ENCODE measurements at places on chromosomes 7 and 10.
A peak's percentile ranks its signal among the peaks of the same experiment; 100 is the strongest.

DNA sequence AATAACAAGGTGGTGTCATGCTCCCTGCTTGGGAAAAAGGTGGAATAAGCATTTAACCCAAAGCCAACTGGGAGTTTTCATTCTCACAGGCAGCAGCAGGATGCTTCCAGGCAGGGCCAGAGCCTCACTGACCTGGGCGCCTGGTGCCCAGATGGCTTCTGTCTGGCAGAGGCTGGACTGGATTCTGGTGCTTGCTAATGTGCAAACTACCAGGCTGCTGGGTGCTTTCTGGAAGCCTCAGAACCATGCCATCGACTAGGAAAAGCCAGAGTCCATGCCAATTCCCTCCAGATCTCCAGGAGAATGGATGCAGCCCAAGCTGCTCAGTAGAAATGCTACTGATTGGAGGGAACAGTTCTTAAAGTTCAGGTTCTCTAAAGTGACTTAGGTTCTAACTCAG lies 36.2 kb downstream of the VIPR2 start:
- DNase-seq: no peak

DNA sequence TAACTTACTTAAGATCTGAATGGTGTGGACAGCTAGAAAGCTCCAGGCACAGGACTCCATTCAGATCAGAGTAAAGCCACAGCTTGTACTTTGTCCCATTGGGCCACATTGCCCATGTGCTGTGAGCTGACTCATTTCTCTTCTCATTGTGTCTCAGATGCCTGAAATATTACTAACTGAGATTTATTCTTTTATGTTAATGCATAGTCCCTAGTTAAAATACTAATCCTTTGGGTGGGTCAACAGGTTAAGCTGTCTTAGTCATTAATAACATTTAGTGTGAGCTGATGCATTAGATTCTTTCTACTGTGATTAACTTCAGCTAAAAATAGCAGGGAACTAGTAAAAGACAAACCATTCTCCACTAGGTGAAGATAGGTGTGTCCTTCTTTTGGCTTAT lies 104.7 kb upstream of the ARMC3 start:
- DNase-seq: no peak

DNA sequence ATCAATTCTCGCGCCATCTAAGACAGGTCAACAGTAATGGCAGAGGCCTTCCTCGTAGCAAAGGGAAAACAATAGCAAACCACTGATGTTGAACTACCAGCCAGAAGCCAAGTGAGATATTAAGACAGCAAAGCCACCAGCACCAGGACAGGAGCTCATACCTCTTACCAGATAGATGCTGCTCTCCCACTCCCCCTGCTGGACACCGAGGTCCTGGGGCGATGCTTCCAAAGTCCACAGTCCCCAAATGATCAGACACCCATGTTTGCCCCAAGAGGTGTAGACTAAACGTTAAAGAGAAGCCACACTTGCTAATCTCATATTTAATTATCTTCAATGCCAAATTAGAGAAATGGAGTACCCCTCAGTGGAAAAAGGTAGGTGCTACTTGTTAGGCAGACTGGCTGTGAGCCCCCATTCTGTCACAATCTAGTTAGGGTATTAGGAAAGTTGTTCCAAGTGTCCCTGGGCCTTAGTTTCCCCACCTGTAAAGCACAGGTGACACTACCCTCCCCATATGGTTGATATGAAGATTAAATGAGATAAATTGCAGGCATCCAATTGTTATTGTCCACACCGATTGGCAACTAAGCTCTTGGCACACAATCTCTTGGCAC lies 39.9 kb downstream of the TOMM7 start:
- DNase-seq: peak; percentile 16

- DNase-seq: no peak
Measured at GRCh38 chr10:125060826-125061556, 99.4 kb downstream of the CTBP2 start.

DNA sequence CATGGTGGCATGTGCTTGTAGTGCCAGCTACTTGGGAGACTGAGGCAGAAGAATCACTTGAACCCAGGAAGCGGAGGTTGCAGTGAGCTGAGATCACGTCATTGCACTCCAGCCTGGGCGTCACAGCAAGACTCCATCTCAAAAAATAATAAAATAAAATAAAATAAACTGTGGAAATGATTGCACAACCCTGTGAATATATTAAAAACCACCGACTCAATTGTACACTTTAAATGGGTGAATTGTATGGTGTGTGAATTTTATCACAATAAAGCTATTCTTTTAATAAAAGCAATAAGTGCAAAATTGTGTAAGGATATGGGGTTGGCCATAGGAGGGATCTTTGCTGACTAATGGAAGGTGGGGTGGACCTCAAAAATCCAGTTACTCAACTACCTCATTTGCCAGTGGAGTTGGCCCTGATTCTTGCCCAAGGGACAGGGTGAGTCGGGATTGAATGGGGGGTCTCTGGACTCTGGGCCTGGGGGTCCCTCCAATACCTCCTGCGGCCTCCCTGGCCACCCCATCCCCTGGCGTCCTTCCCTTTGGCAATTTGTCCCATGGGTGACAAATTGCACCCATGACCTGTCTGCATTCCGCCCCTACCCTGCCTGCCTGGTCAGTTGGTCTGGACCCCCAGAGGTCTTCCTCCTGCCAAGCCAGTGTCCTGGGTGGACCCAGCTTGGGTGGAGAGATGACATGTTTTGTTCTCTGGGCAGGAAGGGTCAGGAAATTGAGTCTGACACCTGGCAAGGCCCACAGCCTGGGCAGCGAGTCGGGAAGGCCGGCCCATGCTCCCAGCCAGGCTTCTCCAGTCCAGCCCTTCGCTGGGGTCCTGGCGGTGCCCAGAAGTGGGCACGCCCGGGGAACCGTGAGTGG lies 61.7 kb upstream of the ELN start:
- no peak for DNase-seq

GRCh38 chr7:16634271-16634738 lies 11.2 kb downstream of the ANKMY2 start:
- no peak for DNase-seq

GRCh38 chr7:116665332-116665996 lies 6.5 kb upstream of the MET start:
- DNase-seq: no peak

- no peak for DNase-seq
Measured at GRCh38 chr10:126208726-126209302, 179.5 kb downstream of the ADAM12 start.

DNA sequence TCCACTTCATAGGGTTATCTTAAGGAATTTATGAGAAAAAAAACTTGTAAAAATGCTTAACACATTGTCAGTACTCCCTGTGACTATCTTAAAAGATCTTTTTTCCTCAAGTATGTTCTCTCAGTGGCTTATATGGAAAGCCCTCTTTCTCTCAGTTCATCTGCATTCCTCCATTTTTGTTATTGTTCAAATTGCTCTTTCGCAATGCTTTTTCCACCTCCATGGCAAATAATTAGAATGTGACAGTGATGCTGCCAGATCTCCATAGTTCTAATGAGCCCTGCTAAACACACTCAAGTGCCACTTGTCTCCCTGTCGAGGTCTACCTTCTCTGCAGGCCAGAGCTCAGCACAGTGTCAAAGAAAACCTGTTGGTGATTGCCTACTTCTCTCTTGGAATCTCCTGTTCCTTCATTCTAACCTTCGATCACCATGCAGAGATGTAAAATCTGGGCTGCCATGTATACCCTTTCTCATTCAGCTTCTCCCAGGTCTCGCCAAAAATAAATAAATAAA lies 37.2 kb upstream of the ABCB5 start:
- no peak for DNase-seq

DNA sequence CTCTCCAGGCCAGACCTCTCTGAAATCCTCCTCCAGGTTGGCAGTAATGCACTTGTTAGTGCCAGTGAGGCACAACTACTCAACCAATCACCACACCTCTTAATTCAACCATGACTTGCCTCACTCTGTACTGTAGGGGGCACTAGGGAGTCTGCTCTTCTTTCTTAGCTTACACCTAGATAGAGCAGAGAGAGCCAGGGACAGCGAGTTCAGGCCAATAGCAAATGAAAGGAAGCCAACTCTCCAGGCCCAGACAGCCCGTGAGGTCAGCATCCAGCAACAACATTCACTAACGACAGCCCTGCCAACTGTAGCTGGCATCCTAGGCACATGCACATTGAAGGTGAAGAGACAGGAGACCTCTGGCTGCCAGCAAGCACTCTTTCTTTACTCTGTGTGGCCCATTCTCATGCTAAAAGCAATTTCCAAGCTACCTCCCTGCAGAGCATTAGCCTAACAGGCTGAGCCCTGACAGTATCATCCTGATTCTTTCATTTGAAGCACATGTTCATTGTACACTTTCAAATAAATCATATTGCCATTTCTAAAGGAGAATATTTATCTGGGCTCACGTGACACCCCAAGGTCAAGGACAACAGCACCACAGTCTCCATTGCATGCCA lies 136.3 kb downstream of the DPY19L1 start:
- no peak for DNase-seq

- no peak for DNase-seq
Measured at GRCh38 chr10:34116220-34116641, 698.9 kb downstream of the PARD3 start.

DNA sequence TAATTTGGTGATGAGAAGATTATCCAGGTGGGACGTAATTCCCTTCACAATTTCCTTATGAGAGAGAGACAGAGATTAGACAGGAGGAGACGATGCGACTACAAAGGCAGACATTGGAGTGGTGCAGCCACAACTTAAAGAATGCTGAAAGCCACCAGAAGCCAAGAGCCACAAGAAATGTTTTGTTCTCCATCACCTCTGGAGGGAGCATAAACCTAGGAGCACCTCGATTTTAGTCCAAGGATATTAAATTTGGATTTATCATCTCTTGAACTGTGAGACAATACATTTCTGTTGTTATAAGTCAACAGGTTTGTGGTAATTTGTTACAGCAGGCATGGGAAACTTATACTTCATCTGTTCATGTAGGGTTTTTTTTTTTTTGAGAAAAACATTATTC lies 418.9 kb downstream of the DGKB start:
- DNase-seq: no peak

GRCh38 chr10:124486635-124487034 lies 25.0 kb downstream of the LHPP start:
- DNase-seq: no peak

DNA sequence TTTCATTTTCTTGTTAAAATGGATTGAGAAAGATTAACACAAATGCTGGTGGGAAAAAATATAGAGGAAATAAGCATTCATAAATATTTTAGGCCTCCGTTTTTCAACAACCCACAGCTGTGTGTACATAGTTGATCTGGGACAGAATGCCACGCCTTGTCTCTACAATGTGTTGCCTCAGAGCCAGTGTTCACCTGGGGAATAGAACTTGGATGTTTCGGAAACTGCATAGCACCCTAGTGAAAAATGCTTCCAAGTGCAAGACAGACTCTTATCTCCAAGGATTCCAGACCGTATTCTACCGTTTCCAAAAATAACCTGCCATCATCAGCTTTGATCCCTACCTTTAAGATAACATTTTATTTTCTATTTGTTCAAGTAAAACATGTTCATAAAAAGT lies 260.9 kb downstream of the SDK1 start:
- no peak for DNase-seq

GRCh38 chr7:144784943-144785342 lies 50.9 kb downstream of the TPK1 start:
- no peak for DNase-seq

- DNase-seq: no peak
Measured at GRCh38 chr10:73850863-73851461, 23.4 kb downstream of the CAMK2G start.

DNA sequence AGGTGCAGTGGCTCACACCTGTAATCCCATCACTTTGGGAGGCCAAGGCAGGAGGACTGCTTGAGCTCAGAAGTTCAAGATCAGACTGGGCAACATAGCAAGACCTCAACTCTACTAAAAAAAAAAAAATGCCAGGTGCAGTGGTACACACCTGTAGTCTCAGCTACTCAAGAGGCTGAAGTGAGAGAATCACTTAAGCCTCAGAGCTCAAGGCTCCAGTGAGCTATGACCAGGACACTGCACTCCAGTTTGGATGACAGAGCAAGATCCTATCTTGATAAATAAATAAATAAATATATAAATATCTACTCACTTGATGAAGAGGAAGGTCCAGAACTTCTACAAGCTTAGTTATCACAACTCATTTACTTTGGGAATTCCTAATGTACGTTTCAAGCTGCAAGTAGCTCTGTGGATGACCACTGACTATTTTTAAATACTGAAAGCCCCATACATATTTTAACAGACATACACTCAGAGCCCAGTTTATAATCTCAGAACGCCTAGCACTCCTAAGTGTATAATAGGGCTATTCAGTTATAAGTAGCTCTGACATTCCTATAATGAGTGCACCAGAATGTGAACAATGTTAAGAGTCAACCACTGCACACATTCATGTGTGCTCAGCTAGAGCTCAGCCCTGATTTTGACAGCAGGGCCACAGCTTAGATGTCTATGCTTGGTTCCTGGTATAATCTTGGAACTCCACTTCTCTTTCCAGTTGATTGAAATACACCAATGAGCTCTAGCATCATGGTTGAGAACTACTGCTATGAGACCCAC lies 119.1 kb downstream of the CUBN start:
- DNase-seq: no peak

- DNase-seq: no peak
Measured at GRCh38 chr7:118104812-118105441, 79.0 kb upstream of the LSM8 start.

DNA sequence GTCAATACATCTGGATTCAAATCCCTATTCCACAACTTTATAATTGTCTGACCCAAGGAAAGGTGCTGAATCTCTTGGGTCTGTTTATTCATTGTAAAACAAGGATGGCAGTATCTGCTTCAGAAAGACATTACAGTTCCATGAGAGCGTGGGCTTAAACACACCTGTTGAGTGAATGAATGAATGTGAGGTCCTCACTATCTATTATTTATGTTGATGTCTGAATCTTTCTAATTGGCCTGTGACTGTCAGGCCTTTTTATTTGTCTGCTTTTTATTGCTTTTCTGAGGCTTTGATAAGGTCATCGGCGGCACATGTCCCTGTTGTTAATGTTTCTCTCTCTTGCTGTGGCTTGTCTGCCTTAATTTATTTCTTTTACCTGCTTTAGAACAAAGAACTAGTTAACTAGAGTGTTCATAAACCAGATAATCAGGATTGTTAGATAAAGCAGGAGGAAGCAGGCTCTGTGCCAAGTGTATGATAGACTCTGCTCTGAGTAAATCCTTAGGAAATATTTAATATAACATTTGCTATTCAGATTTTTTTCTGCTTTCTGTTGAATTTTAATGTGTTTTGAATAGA lies 42.3 kb upstream of the CYCS start:
- DNase-seq: no peak

- no peak for DNase-seq
Measured at GRCh38 chr10:76329891-76330575, 898.6 kb downstream of the LRMDA start.

DNA sequence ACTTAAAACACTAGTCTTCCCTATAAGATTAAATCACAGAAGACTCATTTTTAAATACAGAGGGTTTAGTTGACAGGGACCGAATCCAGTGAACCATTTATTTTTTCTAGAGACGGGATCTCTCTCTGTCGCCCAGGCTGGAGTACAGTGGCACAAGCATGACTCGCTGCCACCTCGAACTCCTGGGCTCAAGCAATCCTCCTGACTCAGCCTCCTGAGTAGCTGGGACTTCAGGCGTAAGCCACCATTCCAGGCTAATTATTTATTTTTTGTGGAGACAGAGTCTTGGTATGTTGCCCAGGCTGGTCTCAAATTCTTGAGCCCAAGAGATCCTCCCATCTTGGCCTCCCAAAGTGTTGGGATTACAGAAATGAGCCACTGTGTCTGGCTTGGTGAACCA lies 20.9 kb upstream of the LYZL1 start:
- DNase-seq: no peak

- no peak for DNase-seq
Measured at GRCh38 chr7:142298627-142299026, 40.8 kb upstream of the PRSS58 start.

Measured in stimulated activated CD8-positive, alpha-beta memory T cell treated with anti-CD3 and anti-CD28 coated beads, Interleukin-4, amount 100 ng/mL, for 4 hours (primary cell).